Activated CD4-positive, alpha-beta T cell treated with anti-CD3 and anti-CD28 coated beads for 36 hours (primary cell): ENCODE measurements at places on chromosomes 7 and 10. TPM values are rescaled to one million over a fixed set of nuclear protein-coding genes. Genes with fewer than 3 reads are reported as not detected.

DNA sequence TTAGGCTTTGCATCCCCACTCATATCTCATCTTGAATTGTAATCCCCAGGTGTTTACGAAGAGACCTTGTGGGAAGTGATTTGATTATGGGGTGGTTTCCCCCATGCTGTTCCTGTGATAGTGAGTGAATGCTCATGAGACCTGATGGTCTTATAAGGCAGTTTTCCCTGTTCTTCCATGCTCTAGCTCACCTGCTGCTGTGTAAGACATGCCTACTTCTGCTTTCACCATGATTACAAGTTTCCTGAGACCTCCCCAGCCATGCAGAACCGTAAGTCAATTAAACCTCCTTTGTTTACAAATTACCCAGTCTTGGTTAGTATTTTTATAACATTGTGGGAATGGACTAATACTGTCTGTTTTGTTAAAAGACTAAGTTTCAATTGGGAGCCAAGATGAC is 35.3 kb upstream of the ZNF92 start:
- H3K4me1 ChIP-seq: no peaks in the 10 kb centered on the region
- H3K27me3 ChIP-seq: peaks cover 6% of the 10 kb centered on the region
- H3K27ac ChIP-seq: no peak overlapping the region
- no peaks in the 10 kb centered on the region for H3K36me3 ChIP-seq
- no peak overlapping the region for H3K4me3 ChIP-seq

DNA sequence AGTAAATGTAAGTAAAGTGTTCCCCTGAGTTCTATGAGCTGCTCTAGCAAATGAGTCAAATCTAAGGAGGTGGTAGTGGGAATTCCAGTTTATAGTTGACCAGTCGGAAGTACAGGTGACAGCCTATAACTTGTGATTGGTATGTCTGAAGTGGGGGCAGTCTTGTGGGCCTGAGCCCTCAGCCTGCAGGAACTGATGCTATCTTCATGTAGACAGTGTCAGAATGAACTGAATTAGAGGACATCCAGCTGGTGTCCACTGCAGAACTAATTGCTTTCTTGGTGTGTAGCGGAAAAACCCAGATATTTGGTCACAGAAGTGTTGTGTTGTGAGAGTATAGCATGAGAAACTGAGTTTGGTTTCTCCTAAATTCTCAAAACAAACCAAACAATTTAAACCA is 127.9 kb upstream of the AMPH start:
- H3K36me3 ChIP-seq: peaks cover 22% of the 10 kb centered on the region
- H3K4me1 ChIP-seq: no peaks in the 10 kb centered on the region
- H3K27me3 ChIP-seq: no peaks in the 10 kb centered on the region
- no peak overlapping the region for H3K27ac ChIP-seq

GRCh38 chr7:152967958-152968357 is 208.4 kb downstream of the ACTR3B start:
- DNase-seq: no peak
- H3K4me1 ChIP-seq: no peaks in the 10 kb centered on the region

DNA sequence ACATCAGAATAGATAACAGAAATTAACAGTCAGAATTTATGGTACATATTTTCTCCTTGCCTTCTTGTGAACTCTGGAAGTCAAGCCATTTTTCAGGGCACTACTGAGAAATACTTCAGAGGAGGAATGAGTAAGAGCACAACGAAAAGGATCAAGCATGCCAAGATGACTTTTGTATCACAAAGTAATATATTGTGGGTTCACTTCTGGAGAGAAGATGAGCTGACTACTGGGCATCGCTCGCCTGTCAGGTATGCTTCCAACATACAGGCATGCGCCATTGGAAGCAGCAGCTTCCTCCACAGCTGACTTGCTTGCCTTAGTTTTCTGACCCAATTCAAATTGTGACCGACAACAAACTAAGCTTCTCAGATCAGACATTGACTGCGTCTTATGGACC is 137.3 kb downstream of the VTI1A start:
- no peak overlapping the region for H3K27ac ChIP-seq
- no peaks in the 10 kb centered on the region for H3K27me3 ChIP-seq
- H3K4me3 ChIP-seq: no peak overlapping the region
- no peak for DNase-seq

GRCh38 chr7:2069472-2069860 is 163.3 kb downstream of the MAD1L1 start:
- DNase-seq: no peak
- H3K4me3 ChIP-seq: no peak overlapping the region
- no peak overlapping the region for H3K27ac ChIP-seq
- H3K36me3 ChIP-seq: no peaks in the 10 kb centered on the region
- H3K27me3 ChIP-seq: no peaks in the 10 kb centered on the region

DNA sequence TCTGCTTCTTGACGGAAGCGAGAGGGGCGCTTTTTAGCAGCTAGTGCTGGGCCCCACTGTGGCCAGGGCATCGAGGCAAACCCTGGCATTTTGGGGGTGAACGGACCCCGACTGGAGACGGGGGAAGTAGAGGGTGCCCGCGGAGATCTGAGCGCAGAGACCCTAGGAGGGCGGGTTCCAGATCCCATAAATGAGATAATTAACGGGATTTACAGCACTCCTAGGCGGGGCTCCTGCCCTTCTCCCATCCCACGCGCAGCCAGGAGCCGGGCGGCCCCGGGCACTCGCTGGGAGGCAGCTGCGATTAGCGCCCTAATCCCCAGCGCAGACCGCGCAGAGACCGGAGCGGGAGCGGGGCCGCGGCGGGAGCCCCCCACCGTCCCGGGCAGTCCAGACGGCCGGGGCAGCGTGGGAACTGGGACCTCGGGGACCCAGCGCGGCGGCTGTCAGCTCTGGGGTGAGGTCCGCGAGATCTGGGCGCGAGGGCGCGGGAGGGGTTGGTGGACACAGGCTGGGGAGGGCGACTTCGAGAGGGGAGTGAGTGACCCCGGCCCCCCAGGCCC is 735 bp downstream of the JCAD start:
- peak overlapping the region; percentile 13 for H3K4me3 ChIP-seq
- DNase-seq: no peak
- H3K4me1 ChIP-seq: peaks cover 5% of the 10 kb centered on the region
- H3K27ac ChIP-seq: no peak overlapping the region
- H3K27me3 ChIP-seq: peaks cover 54% of the 10 kb centered on the region

The FAM25A gene
- total RNA-seq: not detected

DNA sequence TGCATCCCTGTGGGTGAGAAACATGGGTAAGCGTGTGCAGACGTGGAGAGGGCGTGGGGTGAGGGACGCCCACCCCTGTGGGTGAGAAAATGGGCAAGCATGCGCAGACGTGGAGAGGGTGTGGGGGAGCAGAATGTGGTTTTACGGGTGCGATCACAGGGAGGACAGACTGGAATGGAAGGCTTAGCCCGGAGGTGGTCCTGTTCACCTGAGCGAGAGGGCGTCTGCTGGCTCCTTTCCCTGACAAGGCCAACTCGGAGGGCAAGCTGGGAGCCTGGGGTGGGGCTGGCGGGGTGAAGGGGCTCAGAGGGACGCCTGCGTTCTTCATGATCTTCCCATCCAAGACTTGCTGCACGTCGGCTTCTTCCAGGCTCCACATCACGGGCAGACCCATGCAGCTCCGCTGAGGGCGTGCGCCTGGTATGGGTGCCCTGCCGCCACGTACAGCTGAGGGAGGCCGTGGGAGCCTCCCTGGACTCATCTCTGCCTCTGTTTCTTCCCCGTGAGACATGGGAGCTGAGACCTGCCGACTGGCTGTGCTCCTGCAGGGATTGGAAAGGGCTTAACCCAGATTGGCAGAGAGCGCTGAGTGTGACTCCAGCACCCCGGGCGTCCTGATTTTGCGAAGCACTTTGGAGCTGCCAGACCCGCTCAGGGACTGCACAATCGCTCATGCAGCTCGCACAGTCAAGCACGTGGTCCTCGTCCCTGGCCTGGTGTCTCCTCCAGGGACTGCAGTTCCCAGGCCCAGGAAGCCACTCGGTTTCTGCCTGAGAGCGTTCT is 74.3 kb upstream of the SHH start:
- H3K27ac ChIP-seq: no peak overlapping the region
- no peaks in the 10 kb centered on the region for H3K4me1 ChIP-seq
- H3K4me3 ChIP-seq: no peak overlapping the region
- no peaks in the 10 kb centered on the region for H3K36me3 ChIP-seq

DNA sequence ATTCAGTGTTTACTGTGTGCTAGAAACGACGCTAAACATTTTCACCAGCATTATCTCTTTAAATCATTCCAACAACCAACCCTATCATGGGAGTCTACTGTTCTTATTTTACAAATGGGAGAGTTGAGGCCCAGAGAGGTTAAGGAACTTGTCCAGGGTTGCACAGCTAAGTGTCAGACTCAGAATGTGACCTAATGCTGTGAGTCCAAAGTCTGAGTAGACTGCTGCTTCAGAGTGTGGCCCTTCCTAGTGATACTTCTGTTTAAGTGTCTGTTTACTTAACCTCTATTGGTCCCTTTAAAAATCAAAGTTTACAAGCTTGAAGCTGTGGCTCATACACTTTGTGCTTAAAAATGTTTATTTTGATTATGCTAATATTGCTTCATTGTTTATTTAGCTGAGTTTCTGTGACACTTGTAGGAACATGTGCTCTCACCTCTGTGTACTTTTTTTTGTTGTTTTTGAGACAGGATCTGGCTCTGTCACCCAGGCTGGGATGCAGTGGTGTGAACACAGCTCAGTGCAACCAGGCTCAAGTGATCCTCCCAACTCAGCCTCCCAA is 84.4 kb upstream of the SYPL1 start:
- H3K27me3 ChIP-seq: peaks cover 24% of the 10 kb centered on the region
- H3K27ac ChIP-seq: no peak overlapping the region
- no peaks in the 10 kb centered on the region for H3K36me3 ChIP-seq

GRCh38 chr10:408236-408635 is 273.0 kb downstream of the ZMYND11 start:
- no peak overlapping the region for H3K4me3 ChIP-seq
- peaks cover 2% of the 10 kb centered on the region for H3K27me3 ChIP-seq
- no peak overlapping the region for H3K27ac ChIP-seq
- no peaks in the 10 kb centered on the region for H3K4me1 ChIP-seq
- DNase-seq: no peak

The DYNC1I1 gene
- total RNA-seq: not detected

DNA sequence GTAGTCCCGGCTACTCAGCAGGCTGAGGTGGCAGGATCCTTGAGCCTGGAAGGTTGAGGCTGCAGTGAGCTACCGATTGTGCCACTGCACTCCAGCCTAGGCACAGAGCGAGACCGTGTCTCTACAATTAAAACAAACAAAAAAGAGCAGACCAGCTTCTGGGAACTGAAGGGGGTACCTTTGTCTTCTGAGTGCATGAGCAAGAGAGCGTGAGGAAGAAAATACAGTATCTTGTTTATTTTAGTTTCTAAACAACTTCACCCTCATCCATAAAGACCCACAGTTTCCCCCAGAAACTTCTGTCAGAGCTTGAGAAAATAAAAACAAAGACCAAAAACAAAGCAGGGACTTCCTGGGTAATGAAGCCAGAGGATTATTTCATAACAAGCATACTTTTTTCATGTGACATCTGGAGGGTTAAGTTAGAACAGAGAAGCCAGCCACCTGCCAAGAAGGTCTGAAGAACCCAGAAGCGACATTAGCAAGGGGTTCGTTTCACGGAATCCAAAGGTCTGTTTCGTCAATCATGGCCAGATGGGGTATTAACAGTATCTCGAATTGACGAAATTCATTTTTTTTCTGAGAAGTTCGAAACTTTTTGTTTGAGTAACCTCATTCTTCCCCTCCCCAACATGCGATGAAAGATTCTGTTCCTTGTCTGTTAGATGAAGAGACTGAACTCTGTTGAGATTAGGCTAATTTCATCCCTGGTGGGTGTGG is 10.2 kb upstream of the IL2RA start:
- peak overlapping the region; percentile 21 for H3K4me3 ChIP-seq
- peak overlapping the region; percentile 95 for H3K27ac ChIP-seq
- H3K4me1 ChIP-seq: peaks cover 84% of the 10 kb centered on the region
- no peaks in the 10 kb centered on the region for H3K36me3 ChIP-seq
- peaks cover 8% of the 10 kb centered on the region for H3K27me3 ChIP-seq

The NACAD gene
- 0.14 TPM for total RNA-seq
